ENCODE measurements at places on chromosomes 13 and 19.

- DNase-seq: no peak
These were observed 24.0 kb upstream of the SCEL start for GRCh38 chr13:77511552-77511951.

DNA sequence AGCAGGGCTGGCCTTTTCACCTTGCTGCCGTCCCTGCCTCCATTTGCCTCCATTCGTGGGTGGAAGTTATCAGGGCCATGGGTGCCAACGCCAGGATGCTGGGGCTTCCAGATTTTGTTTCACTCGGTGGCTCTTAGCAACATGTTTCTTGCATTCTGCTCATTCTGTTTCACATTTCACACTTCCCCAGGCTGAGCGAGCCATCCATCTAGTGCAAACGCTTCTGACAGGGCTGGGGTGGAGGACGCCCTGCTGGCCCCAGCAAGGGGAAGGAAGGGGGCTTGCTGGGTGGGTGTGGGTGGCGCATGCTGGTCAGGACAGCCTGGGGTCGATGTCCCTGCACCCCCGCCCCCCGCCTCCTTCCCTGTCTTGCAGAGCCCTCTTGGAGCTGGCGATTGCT lies 165.2 kb downstream of the URI1 start:
- DNase-seq: no peak

DNA sequence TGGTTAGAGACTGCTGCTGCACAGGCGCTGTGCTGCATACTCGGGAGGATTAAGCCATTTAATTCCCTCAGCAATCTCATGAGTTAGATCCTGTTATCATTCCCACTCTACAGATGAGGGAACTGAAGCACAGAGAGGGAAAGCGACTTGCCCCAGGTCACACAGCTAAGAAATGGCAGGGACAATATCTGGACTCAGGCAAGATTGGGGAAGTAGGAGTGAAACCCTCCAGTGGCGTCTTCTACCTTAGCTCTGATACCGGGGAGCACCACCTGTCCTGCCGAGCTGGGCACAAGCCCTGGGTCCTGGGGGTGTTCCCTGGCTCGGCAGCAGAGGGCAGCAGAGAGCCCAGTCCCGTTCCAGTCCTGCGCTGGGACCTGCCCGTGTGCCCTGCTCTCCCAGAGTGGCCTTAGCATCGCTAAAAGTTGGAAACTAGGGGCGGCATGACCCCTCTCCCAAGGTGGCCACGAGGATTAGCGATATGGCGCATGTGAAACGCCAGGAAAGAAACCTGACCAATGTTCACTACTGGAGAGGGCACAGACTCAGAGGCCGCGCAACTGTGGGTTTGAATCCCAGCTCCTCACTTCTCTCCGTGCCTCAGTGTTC lies 20.5 kb downstream of the CYTH2 start:
- peak; percentile 72 for DNase-seq

DNA sequence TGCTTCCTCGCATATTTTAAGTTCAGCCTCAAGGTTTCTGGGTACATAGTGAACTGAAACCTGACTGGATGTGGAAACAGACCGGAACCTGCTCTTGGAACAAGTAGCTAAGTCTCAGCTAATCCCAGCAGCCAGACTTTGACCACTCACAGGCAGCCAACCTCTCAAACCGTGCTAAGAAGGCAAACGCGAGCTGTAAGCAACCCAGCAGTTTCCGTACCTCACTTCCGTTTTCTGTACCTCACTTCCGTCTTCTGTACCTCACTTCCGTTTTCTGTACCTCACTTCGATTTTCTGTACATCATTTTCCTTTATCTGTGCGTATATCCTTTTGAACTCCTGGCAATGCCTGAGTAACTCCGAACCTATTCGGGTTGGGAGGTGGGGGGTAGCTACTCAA lies 96.8 kb downstream of the SUCLA2 start:
- no peak for DNase-seq

Data from activated T-helper 1 cell treated with anti-CD3 and anti-CD28 coated beads, Interleukin-2, amount 50 U/mL, for 16 hours (primary cell).